ENCODE measurements at places on chromosomes 11 and 22.

- H3K36me3 ChIP-seq: no peaks in the 10 kb centered on the region
- H3K4me1 ChIP-seq: no peaks in the 10 kb centered on the region
- no peak for DNase-seq
- no peak overlapping the region for H3K4me3 ChIP-seq
- no peak overlapping the region for H3K27ac ChIP-seq
These were observed 4.9 kb upstream of the RAB38 start for GRCh38 chr11:88179971-88180629.

DNA sequence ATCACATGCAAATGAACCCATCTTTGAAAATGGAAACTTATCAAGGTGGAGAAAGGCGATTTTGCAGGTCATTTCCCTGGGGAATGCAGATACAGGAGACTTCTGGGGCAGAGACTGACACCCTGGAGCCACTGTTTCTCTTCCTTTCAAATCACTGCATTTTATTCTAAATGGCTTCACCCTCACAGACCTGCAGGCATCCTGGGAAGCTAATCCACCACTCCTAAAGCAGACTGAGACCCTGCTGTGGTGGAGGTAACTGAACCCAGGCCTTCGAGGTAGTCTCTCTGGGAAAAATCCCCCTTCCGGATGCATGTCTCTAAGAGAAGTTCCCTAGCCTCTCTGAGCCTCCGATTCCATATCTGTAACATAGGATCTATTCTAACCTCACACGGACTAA is 20.9 kb upstream of the CSNK2A3 start:
- no peak overlapping the region for H3K27ac ChIP-seq
- no peak overlapping the region for H3K4me3 ChIP-seq
- no peaks in the 10 kb centered on the region for H3K27me3 ChIP-seq
- H3K36me3 ChIP-seq: no peaks in the 10 kb centered on the region

GRCh38 chr11:121091492-121092152 is 9.4 kb upstream of the TECTA start:
- H3K36me3 ChIP-seq: no peaks in the 10 kb centered on the region
- H3K4me3 ChIP-seq: no peak overlapping the region
- H3K4me1 ChIP-seq: no peaks in the 10 kb centered on the region

- no peak overlapping the region for H3K4me3 ChIP-seq
- DNase-seq: no peak
- no peaks in the 10 kb centered on the region for H3K36me3 ChIP-seq
- H3K27me3 ChIP-seq: no peaks in the 10 kb centered on the region
- H3K27ac ChIP-seq: no peak overlapping the region
- no peaks in the 10 kb centered on the region for H3K4me1 ChIP-seq
These were observed 9.1 kb upstream of the GLYATL1B start for GRCh38 chr11:59076876-59077571.

- H3K4me3 ChIP-seq: no peak overlapping the region
- H3K4me1 ChIP-seq: no peaks in the 10 kb centered on the region
- DNase-seq: no peak
- H3K27ac ChIP-seq: no peak overlapping the region
These were observed 267.3 kb downstream of the DLG2 start for GRCh38 chr11:85359859-85360258.

GRCh38 chr11:30260813-30261212 is 30.0 kb downstream of the FSHB start:
- no peak overlapping the region for H3K27ac ChIP-seq
- no peak overlapping the region for H3K4me3 ChIP-seq
- H3K27me3 ChIP-seq: no peaks in the 10 kb centered on the region
- DNase-seq: no peak

GRCh38 chr22:30892731-30893221 is 75.8 kb downstream of the MORC2 start:
- DNase-seq: no peak
- H3K36me3 ChIP-seq: no peaks in the 10 kb centered on the region

GRCh38 chr22:28408709-28409108 is 270.9 kb downstream of the TTC28 start:
- H3K4me1 ChIP-seq: no peaks in the 10 kb centered on the region
- H3K36me3 ChIP-seq: no peaks in the 10 kb centered on the region

GRCh38 chr22:17159504-17159951 is 451 bp upstream of the HDHD5 start:
- no peaks in the 10 kb centered on the region for H3K36me3 ChIP-seq
- peak overlapping the region; percentile 70 for H3K4me3 ChIP-seq
- no peaks in the 10 kb centered on the region for H3K27me3 ChIP-seq
- H3K27ac ChIP-seq: peak overlapping the region; percentile 79
- no peak for DNase-seq

- H3K27ac ChIP-seq: no peak overlapping the region
- no peaks in the 10 kb centered on the region for H3K36me3 ChIP-seq
- H3K4me1 ChIP-seq: no peaks in the 10 kb centered on the region
These were observed 991.6 kb downstream of the BRD1 start for GRCh38 chr22:48835857-48836672.

- no peak for DNase-seq
- no peaks in the 10 kb centered on the region for H3K4me1 ChIP-seq
- no peak overlapping the region for H3K27ac ChIP-seq
- no peaks in the 10 kb centered on the region for H3K27me3 ChIP-seq
- no peaks in the 10 kb centered on the region for H3K36me3 ChIP-seq
- no peak overlapping the region for H3K4me3 ChIP-seq
These were observed 39.8 kb downstream of the RTN4R start for GRCh38 chr22:20228055-20228938.

GRCh38 chr11:130157840-130158239 is 1.7 kb upstream of the ST14 start:
- H3K36me3 ChIP-seq: no peaks in the 10 kb centered on the region
- H3K27me3 ChIP-seq: no peaks in the 10 kb centered on the region
- H3K27ac ChIP-seq: no peak overlapping the region
- no peaks in the 10 kb centered on the region for H3K4me1 ChIP-seq
- no peak overlapping the region for H3K4me3 ChIP-seq

DNA sequence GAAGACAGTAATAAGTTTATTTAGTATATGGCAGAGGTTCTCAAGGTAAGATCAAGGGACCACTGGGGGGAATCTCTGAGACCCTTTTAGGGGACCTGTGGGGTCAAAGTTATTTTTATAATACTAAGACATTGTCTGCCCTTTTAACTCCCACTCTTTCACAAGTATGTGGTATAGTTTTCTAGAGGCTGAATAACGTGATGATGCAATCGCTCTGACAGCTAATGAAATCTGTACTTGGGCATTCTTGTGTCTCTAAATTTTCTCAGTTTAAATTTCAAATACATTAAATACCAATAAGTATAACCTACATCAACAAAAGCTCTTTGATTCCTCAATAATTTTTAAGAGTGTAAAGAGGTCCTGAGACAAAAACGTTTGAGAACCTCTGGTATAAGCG is 147.9 kb downstream of the ATG16L2 start:
- H3K36me3 ChIP-seq: no peaks in the 10 kb centered on the region
- H3K4me1 ChIP-seq: no peaks in the 10 kb centered on the region

GRCh38 chr22:43126501-43127165 is 16.1 kb downstream of the BIK start:
- no peak overlapping the region for H3K4me3 ChIP-seq

DNA sequence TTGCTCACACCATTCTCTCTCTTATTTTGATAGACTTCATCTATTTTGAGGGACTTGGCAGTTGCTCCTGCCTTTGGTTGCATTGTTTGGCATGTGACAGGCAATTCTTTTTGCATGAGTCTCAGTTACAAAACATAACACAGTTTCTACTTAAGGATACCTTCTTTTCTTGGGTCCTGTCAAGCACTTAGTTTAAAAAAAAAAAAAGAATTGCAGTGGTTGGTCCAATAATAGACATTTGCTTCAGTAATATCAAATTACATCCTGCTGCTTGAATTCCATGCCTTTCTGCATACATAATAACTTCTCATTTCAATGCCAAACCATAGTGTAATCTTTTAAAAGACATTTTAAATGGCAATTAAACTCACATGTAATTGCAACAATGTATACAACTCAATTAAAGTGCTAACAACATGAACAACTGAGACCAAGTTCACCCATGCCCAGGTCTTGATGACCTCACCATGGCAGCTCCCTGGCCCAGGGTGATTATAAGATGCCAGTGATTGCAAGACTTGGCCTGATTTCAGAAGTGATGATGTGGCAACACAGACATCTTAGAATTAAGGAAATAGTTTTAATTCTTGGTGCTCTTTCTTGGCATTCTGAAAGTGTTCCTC is 32.2 kb upstream of the PLET1 start:
- H3K4me3 ChIP-seq: no peak overlapping the region
- peak overlapping the region; percentile 26 for H3K27ac ChIP-seq
- no peaks in the 10 kb centered on the region for H3K4me1 ChIP-seq
- no peak for DNase-seq

DNA sequence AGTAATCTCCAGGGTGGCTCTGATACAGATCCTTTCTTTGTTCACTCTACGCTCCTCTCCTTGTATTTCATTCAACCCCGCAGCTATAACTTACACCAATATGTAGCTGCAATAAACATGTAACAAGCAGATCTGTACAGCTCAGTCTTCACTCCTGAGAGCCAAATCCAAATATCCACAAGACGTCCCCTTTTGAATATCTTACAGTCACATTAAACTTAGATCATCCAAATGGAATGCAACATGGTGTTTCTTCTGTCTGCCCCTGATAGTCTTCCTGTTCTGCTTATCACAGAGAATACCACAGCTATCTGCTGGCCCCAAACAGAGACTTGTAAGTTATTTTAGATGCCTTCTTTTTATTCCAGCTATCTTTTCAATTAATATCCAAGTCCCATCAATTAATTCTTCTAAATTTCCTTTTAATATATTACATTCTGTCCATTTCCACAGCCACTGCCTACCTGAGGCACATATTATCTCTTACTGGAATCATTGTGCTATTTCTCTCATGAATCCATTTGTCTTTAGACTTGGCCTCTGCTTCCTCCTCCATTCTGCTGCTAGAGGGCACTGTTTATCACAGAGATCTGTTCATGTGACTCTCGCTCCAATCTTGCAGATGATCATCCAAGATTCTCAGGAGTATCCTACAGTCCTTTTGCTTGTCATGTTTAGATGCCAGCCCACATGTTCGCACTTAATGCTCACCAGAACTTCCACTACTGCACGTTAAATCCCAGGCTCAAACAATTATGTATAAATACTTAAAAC is 908.6 kb downstream of the NTM start:
- H3K36me3 ChIP-seq: no peaks in the 10 kb centered on the region
- no peak overlapping the region for H3K27ac ChIP-seq
- no peak for DNase-seq
- no peaks in the 10 kb centered on the region for H3K27me3 ChIP-seq
- no peaks in the 10 kb centered on the region for H3K4me1 ChIP-seq

DNA sequence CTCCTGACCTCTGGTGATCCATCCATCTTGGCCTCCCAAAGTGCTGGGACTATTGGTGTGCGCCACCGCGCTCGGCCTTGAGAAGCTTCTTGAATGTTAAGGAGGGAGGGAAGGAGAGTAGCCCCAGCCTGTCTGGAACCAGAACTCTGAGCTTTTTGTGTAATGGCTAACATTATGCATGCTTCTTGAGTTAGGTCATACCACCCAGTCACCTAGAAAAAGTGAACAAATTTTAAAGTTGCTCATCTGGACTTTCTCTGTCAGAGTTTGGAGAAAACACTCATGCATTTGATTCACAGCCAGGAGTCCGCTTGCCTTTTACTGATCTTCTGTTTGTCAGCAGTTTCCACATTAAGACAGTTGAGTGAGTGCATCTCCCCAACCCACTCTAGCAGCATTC is 82.1 kb downstream of the PPP6R3 start:
- no peaks in the 10 kb centered on the region for H3K36me3 ChIP-seq
- no peak overlapping the region for H3K4me3 ChIP-seq
- H3K27ac ChIP-seq: peak overlapping the region; percentile 54
- H3K4me1 ChIP-seq: no peaks in the 10 kb centered on the region

GRCh38 chr11:98600786-98601773 is 419.7 kb upstream of the CNTN5 start:
- H3K27ac ChIP-seq: no peak overlapping the region
- no peak for DNase-seq
- H3K36me3 ChIP-seq: no peaks in the 10 kb centered on the region
- H3K27me3 ChIP-seq: no peaks in the 10 kb centered on the region

DNA sequence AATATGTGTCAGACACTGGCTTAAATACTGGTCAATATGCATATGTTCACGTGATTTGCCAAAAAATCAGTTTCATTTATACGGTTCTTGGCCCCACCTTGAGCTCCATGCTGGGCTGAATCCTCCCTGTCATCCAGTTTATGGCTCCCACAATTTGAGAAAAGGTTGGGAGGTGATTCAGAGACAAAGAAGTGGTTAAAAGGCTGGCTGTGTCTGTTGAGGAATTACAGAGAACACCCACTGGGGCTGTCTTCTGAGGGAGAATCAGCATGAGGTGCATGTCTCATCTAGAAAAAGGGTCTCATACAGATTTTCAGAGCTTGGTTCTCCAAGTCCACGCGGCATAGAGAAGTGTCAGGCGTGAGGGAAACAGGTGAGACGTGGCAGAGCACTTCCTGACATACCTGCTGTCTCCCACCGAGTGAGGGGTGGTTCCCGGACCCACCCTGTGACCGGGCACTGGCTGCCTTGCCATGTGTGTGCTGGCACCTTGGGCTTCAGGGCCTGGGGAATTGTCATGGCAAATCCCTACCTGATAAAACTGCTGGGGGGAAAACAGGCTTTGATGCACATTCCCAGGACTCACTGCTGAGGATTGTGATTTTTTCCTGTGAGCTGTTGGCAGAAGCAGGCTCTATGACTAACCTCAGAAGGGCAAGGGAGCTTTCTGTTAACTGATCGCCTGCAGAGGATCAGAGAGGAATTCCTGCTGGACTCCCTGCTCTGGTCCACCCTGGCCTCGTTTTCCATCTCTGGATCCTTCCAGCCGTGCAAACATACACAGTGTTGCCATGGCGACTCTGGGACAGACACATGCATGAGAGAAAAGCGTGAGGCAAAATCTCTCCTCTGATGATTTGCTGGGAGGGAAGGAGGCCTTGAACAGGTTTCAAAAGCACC is 223.6 kb downstream of the ADAMTS15 start:
- H3K27ac ChIP-seq: peak overlapping the region; percentile 55
- no peaks in the 10 kb centered on the region for H3K27me3 ChIP-seq
- DNase-seq: peak; percentile 52

DNA sequence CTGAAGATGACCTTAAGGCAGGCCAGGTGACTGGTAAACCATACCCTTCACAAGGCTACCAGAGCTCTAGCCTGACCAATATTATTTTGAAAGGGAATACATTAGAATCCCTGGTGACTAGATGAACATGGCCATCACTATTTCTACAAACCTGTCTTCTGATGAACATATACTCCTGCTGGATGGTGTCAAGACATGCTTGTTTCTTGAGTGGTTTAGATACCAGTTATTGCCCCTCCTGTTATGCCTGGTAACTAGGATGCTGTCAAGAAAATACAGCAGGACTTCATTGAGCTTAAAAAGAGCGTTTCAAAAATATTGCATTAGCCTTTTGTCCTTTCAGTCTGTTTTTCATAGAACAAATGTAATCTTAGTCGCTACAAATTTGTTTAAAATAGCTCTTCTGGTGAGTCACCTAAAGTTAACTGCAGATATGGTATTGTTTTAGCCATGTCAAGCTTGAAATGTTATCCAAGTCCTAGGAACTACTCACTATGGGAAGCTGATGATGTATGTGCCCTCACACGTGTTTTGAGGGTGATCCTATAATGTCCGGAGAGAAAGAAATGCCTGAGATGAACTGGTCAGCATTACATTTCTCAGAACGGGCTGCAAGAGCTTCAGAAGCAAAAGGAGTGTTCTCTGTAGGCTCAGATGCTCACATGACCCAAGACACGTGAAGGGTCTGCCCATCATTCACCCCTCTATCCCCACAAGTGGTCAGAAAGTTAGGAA is 20.6 kb downstream of the ADM start:
- no peak overlapping the region for H3K4me3 ChIP-seq
- no peaks in the 10 kb centered on the region for H3K36me3 ChIP-seq
- H3K27me3 ChIP-seq: no peaks in the 10 kb centered on the region
- DNase-seq: no peak
- no peaks in the 10 kb centered on the region for H3K4me1 ChIP-seq

GRCh38 chr11:115145324-115145723 is 358.9 kb downstream of the CADM1 start:
- DNase-seq: no peak
- no peaks in the 10 kb centered on the region for H3K27me3 ChIP-seq
- H3K4me1 ChIP-seq: no peaks in the 10 kb centered on the region
- H3K4me3 ChIP-seq: no peak overlapping the region
- no peaks in the 10 kb centered on the region for H3K36me3 ChIP-seq
- no peak overlapping the region for H3K27ac ChIP-seq
